ENCODE measurements at places on chromosomes 3 and 15. TPM values are rescaled to one million over a fixed set of nuclear protein-coding genes. Genes with fewer than 3 reads are reported as not detected.

DNA sequence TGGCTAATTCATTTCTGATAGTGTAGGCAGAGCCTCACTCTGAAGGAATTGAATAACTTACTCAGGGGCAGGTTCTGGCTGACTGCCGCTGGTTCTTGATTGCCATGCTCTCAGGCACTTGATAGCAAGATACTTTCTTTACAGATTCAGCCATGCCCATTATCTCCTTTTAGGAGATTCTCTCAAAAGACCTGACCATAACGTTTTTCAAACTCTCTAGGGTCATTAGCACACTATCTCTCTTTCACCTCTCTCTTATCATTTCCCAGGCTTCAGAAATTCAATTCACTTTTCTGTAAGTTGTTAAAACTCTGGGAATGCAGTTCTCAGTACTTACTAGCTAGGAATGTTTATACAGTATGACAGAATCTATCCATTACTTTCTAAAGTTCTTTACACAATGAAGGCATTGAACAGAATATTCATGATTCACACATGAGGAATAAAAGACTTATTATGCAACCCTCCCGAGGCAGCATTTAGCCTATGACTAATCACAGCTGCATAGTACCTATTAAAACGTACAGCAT is 850.3 kb upstream of the CADM2 start:
- DNase-seq: no peak

- peak; percentile 38 for DNase-seq
Measured at GRCh38 chr3:187616307-187616972, 53.8 kb downstream of the SST start.

DNA sequence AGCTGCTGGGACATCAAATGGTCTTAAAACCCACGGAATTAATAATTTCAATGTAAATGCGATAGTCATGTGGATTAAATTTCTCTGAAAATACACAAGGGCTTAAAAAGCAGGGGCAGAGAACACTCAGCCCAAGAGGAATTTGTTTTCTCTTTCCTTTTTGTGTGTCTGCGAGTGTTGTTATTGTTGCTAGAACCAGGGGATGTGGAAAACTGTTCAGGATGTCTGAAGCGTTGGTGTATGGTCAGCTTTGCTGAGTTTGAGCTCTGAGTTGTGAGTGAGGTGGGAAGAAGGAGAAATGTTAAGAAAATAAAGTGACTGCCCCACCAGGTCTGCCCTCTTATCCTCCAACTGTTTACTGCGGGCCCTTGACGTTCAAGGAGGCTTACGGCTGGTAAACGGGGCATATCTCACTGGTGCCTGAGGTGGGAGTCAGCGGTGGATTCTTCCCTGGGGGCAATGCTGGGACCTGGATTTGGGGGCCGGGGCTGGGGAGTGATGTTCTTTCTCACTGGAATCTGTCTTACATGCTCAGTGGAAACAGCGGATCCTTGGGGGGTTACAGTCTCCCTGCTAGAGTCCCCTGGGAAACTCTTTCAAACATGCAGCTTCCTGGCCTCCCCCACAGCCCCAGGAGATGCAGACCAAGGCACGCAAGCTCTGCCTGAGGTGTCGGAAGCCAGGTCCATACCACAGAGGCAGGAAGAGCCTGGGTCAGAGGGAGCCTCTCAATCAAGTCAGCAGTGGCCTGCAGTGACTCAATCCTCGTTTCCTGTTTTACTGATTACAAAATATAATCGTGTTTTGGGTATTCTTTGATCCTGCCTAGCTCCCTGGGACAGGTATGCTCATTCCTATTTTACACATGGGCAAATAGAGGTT is 41.8 kb downstream of the ITGA11 start:
- DNase-seq: no peak

GRCh38 chr3:169772305-169772896 is 795 bp upstream of the MYNN start:
- no peak for DNase-seq

GRCh38 chr3:5023777-5024346 is 44.6 kb downstream of the BHLHE40 start:
- no peak for DNase-seq

- DNase-seq: no peak
Measured at GRCh38 chr15:88890495-88890894, 4.8 kb downstream of the HAPLN3 start.

DNA sequence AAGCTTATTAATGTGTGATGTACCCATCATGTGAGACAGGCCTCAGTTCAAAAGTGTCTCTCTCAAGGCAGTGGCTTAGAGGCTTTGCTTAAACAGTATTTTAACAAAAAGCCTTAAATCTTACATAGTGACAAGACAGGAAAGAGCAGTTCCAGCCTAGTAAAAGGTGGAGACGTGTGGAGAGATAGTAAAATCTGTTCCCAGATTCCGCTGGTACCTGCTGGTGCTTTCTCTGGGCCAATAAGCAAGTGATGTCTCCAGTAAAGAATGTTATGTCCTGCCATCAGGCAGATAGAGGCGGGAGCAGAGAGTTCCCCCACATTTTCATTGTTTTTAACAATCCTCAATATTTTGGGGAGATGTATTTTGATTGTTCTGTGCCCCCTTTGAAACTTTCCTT is 135.0 kb downstream of the VPS8 start:
- DNase-seq: no peak

GRCh38 chr15:63712828-63713520 is 115.8 kb downstream of the FBXL22 start:
- no peak for DNase-seq

DNA sequence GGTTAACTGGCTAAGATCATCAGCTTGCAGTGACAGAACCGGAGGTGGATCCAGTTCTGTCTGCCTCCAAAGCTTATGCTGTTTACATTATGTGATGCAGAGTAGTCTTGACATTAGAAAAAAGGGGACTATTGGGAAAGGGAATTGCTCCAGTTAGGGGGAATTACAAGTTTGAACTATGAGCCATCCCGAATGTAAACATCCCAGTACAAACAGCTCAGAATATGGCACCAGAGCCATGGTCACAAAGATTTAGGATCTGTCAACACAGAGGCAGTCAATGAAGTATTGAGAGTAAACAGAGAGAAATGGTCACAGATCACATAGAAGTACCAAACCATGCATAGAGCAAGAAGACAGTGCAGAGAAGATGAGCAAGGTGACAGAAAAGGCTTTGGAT is 39.8 kb upstream of the CRTC3 start:
- no peak for DNase-seq

- no peak for DNase-seq
Measured at GRCh38 chr3:133136114-133137041, 98.2 kb downstream of the TMEM108 start.

- no peak for DNase-seq
Measured at GRCh38 chr3:60431599-60431958, 819.7 kb downstream of the FHIT start.

DNA sequence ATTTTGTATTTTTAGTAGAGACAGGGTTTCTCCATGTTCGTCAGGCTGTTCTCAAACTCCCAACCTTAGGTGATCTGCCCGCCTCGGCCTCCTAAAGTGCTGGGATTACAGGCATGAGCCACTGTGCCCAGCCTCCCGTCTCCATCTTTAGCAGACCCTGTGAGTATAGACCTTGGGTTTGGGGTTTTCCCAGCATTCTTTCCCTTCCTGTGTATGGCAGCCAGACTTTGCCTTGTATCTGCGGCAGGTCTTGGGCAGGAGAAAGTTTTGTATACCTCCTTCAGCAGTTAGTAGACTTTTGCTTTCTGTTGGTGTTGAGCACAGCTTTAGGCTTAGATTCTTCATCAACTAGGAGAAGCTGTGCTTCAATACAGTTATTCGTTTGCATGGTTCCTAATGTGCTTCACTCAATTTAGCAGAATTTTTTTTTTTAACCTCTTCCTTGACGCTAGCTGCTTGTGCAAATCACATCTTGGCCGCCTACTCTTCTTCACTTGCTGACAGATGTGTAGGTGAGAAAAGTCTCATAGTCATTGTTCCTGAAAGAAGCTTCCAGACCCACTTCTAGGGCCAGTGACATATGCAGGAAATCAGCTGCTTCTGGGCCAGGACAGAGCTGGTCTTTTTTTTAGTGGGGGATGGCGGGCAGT is 38.4 kb downstream of the MAP2K1 start:
- no peak for DNase-seq

- DNase-seq: no peak
Measured at GRCh38 chr3:126960604-126960995, 22.3 kb upstream of the PLXNA1 start.

GRCh38 chr3:138254216-138254615 is 67.1 kb downstream of the ARMC8 start:
- DNase-seq: no peak

GRCh38 chr15:89218531-89218930 is 2.8 kb downstream of the RLBP1 start:
- DNase-seq: no peak

GRCh38 chr3:16326724-16327349 is 61.8 kb downstream of the OXNAD1 start:
- no peak for DNase-seq

- no peak for DNase-seq
Measured at GRCh38 chr3:148077318-148077923, 620.3 kb upstream of the AGTR1 start.

DNA sequence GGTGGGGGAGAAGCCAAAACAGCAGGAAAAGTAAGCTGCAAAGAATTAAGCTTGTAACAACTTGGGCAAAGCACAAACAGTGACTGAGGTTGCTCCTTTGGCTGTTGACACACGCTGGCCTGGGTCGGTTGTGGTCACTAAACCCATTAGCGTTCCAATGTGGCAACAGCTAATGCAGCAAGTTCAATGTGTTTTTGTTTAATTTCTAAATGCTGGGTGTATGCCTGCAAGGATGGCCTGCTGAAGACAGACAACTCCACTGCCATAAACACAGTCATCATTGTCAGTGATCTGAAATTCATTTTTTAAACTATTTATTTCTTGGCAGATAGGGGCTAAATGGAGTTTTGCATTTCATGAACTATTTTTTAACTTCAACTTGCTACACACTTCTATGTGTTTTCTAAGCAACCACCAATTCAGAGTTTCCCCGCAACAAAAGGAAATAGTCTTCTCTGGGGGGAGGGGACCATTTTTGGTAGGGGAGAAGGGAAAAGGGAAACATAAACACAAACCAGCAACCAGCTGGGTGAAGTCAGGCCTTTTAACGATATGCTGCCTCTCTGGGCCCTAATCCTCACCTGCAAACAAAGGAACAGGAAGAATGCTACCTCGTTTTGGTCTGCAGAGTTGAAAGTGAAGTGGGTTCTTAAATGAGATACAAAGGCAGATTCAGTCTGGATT is 34.8 kb upstream of the WNT5A start:
- DNase-seq: no peak

DNA sequence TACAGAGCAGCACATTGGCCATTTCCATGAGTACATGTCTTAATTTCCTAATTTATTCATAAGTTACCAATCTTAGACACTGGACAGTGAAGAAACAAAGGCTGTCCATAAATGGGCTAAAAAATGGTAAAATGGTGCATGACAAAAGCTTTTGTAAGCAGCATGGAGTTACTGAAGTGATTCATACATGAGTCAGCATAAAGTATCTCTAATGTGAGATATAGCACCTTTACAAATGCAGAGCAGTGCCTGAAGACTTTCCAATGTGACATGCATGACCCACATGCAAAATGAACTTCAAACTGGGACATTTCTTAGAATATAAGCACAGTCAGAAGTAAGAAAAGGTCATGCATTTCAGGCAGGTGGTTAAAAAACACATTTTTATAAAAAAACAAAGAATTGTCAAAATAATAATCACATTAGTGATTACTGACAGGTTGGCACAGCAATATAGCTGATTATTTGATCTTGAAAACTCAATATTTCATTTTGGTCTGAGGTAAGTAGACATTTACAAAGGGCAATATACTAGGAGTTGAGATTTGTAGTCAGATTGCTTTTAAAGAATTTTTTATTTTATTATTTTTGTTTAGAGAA is 299.3 kb downstream of the PLCL2 start:
- no peak for DNase-seq

GRCh38 chr15:90086868-90087268 is 15.4 kb downstream of the IDH2 start:
- DNase-seq: no peak

GRCh38 chr3:56783644-56784447 is 17.9 kb downstream of the ARHGEF3 start:
- DNase-seq: no peak

DNA sequence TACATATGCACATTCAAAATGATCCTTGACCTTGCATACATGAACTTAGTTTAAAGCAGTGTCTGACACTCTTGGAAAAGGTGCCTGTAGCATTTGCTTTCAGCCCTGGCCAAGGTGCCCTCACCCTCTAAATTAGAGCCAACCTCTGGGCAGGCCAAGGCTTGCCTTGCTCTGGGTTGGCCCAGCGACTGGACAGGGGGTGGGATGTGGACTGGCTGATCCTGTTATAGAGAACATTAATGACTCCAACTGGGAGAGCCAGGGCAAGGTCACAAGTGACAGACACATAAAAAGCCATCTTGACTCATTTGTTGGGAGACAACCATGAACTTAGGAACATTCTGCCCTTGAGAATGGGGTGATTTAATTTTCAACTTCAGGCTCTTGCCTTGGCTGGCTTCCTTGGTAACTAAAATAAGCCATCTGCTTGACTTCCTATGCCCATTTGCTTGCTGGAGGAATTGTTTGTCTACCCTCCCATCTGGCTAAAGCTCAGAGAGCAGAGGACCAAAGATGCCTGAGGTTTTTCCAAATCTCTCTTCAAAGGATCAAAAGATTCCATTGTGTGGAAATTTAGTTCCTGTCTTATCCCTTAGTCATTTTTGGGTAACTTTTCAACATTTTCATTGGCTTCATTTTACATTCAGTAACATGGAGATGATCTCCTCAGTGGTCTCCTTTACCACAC is 403.7 kb downstream of the SOX2 start:
- no peak for DNase-seq

- no peak for DNase-seq
Measured at GRCh38 chr3:18660059-18660458, 234.9 kb upstream of the SATB1 start.

GRCh38 chr3:127387119-127387518 is 99.3 kb upstream of the PRR20G start:
- no peak for DNase-seq

DNA sequence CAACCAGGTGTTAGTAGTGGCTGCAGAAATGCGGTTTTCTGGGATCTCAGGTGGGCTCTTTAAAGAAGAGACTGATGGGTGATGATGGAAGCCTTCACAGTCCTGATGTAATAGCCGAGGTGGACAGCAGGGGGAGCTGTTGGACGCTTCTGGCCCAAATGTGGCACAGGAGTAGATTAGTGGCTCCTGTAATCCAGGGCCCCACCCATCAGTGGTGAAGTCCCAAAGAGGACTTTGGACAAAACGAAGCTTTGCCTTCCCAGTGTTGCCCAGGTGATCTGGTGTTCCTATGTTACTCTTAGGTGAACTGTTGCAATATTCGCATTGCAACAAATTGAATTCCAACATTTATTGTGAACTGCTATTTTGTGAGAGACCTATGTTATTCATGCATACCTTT is 31.8 kb upstream of the MYZAP start:
- DNase-seq: peak; percentile 59

RPL4 gene
- 3,950 TPM for total RNA-seq

PRICKLE2 gene
- total RNA-seq: 8.9 TPM

PYGO1 gene
- 1.1 TPM for total RNA-seq

CCR4 gene
- total RNA-seq: 0.11 TPM

KBTBD13 gene
- total RNA-seq: not detected

TTC14 gene
- 19.4 TPM for total RNA-seq

CD200R1L gene
- total RNA-seq: not detected

GOLGA8H gene
- 0.71 TPM for total RNA-seq
